Astrocyte (in vitro differentiated cells and primary cell): ENCODE measurements at places on chromosomes 7 and 10.

DNA sequence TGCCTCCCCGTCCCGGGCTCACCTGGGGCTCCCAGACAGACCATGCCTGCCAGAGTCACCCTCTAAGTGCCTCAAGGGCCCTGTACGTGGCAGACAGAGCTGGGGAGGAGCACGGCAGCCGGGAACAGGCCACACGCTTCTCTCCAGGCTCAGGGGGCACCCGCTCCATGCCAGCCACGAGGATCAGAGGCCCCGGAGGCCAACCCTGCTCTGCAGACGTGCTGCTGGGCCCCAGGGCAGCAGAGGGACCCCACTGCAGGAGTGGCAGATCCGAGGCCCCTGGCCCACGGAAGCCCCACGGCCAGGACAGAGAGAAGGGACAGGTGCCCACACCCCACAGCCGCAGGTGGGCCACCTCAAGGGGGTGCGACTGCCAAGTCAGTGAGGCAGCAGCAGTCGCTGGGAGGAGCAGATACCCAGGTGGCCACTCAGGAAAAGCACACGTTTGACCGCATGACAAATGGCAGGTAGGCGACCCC, 58.4 kb upstream of the TNRC18 start:
- DNase-seq: no peak

- DNase-seq: no peak
Measured at GRCh38 chr7:85328456-85328998, 141.7 kb upstream of the SEMA3D start.

DNA sequence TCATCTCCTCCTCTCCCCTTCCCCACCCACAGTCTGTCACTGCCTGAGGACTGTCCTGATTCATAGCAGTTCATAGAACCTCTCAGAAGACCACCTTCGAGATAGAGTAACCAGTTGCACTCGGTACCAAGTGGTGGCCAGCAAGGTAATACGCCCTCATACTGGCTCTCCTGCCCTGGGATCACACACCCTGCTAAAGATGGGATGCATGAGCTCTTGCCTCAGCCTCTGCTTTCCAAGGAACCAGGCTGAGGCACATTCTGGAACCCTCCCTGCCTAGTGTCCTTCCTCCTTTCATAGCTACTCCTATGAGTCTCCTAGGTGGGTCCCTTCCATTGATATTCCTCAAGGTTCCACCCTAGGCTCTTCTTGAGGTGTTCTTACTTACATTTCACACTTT, 15.5 kb downstream of the CFAP43 start:
- no peak for DNase-seq

- no peak for DNase-seq
Measured at GRCh38 chr10:77894058-77894457, 32.5 kb downstream of the DLG5 start.

GRCh38 chr7:44346063-44346462, 20.7 kb upstream of the CAMK2B start:
- no peak for DNase-seq

DNA sequence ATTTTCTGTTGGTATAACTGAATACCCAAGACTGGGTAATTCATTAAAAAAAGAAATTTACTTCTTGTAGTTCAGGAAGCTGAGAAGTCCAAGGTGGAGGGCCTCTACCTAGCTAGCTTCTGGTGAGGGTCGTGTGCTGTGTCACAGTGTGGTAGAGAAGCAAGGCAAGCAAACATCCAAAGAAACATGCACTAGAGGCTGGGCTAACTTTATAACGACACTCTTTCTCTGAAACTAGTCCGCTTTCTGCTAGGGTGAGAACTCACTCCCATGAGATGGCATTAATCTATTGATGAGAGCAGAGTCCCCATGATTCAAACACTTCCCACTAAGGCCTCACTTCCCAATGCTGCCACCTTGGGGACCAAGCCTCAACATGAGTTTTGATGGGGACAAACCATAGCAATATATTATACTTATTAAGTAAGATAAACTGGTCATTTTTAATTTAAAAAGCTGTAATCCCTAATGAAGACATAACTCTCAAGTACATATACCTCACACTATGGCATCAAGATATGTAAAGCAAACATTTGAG, 50.8 kb downstream of the PHYHIPL start:
- DNase-seq: no peak

- no peak for DNase-seq
Measured at GRCh38 chr7:64878684-64879083, 24.4 kb upstream of the ZNF273 start.

DNA sequence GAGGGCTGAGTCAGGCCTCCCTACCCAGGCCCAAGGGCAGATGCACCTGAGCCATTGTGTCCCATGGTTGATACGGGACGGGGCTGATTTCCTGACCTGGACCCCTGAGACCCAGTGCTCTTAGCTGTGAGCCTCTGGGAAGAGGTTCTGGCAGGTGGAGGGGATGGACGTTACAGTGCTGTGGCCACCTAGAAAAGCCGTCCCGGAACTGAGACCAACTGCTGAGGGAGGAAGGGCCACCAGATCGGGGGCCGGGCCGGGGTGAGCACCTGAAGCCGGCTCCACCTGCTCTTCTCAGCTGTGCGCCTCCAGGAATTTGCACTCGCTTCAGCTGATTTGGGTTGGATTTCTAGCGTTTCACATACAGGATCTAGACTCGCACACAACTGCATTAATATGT, 35.4 kb downstream of the CHST12 start:
- no peak for DNase-seq

- DNase-seq: no peak
Measured at GRCh38 chr7:915291-916218, 38.9 kb downstream of the ADAP1 start.

DNA sequence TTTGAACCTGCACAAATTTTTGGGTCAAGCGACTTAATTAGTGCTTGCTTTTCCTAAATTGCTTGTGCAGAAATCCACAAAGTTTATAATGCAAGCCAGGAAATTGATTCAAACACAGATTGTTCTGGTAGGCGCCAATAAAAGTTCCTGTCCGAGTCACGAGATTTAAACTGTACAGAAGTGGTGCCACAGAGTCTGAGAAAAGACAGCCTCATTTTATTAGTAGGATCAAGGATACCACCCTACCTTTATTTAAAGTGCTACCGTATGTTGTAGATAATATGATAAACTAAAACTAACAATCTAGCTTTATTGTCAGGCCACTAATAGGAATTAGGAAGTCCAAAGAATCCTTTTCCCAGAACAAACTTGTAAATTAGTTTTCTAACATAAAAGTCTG, 696.7 kb downstream of the TNS3 start:
- no peak for DNase-seq

GRCh38 chr7:42698600-42699374, 213.1 kb downstream of the C7orf25 start:
- no peak for DNase-seq

- no peak for DNase-seq
Measured at GRCh38 chr7:26964156-26964808, 99.9 kb upstream of the SKAP2 start.

DNA sequence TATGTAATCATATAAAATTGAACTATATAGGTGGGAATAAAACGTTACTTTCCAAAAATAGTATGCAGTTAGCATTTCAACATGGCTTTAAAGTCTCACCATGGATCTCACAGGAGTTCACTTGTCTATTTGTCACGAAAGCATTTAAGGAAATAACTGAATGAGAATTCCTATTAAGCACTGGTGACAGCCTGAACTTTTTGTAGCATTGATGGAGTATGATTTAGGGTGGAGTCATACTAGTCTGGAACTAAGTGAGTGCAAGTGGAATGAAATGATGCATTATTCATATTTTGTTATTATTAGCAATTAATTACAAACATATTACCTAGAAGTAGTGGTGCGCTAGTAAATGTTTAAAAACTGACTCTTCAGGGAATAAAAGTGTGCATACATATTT, 26.0 kb upstream of the HIBADH start:
- DNase-seq: no peak

GRCh38 chr10:103983367-103983911, 16.5 kb downstream of the SLK start:
- no peak for DNase-seq

DNA sequence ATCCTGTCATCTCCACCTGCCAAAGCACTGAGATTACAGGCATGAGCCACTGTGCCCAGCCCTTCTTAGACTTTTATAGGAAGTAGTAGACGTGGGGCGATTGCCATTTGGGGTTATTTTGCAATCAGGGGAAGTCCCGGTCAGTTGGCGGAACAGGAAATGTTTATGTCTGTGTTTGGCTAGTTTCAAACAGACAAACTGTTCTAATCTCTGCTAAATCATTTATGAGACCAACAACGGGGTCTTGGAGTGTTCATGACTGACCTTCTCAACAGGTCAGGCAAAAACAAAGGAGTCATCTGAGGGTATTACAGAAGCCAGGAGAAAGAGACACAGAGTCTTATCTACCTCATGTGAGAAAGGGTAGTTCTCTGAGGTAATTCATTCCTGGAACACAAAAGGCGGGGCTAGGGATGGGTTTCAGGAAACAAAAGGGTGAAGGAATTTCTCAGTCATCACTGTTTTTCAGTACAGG, 6.6 kb upstream of the TPK1 start:
- DNase-seq: no peak

DNA sequence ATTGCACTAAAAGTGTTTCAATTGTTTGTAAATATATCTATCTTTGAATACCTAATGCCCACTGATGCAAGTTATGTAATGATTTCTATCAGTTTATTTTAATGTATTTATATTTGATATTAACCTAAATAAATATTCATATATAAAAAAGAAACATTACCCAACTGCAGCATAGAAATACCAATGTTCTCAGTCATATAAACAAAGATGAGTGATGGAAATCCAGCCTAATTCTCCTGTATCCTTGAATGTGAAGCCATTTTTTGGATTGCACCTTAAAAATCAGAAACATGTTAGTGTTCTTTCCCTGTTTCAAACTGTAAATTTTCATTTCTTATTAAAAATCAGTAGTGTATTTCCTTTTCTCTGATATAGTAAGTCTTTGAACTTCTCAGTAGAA, 305.8 kb upstream of the GNAI1 start:
- DNase-seq: no peak

DNA sequence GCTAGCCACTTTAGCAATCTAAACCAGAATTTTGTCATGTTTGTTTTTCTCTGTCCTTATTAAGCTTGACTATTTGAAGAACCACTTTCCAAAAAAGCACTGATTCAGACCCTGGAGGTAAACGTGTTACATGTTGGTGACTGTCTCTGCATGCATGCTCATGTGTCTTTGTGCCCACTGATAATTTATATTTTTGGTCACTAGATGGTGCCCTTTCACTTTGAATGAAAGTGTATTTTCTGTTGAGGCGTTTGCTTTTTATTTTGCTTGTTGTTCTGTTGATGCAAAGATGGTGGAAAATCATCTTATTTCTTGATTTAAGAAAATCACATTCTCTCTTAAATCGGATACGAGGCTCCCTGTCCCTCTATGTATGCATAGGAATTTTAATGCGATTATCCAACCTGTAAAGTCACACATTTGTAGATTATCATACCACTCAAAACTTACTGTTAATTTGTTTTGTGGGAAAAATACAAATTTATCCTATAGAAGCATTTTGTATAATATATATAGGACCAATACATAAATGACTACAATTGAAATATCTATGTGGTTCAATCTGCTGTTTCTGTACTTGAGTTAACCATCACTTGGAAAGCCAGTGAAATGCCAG, 269.3 kb downstream of the BICC1 start:
- DNase-seq: no peak

DNA sequence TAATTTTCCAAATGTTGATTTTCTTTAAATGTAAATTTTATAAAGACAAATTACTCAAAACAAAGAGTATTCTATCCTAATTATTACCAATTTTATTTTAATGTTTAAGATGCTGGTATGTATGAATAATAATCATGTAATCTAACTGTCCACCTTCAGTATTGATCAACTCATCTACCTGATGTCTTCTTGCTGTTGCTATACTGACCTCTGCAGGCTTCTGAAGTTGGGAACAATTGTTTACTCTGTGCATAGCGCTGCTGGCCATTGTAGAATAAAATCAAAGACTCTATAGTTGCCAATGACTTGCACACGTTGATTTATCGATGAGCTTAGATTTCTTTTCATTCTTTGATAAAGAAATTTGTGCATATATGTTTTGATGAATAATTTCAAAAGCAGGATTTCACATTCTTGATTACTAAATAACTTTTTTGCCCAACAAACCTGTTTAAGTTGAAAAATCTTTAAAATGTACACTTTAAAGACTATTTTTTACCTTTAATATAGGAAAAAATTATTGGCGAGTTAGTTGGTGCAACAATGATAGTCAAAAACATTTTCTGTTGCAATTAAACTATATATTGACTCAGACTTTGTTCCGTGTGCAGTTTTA, 282.3 kb downstream of the TFEC start:
- no peak for DNase-seq

DNA sequence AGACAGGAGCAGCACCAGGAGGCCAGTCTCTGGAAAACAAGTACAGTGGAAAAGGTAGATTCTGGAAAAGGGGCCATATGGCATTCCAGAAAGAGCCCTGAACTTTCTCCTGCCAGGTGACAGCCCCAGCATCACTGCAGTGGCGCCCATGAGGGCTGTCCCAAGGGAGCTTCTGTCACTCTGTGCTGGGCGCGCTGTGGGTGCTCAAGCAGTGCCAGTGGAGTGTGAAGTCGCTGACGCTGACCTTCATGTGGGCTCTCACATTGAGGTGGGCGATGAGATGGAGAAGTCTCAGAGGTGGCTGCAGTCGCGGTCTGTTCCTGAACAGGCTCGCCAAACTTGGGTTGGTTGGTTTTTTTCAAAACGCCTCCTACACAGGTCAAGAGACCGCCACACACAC, 38.2 kb downstream of the FKBP6 start:
- no peak for DNase-seq

GRCh38 chr7:87530126-87530525, 54.6 kb upstream of the ABCB4 start:
- DNase-seq: no peak

- DNase-seq: no peak
Measured at GRCh38 chr10:114046087-114046458, 2.4 kb downstream of the ADRB1 start.

DNA sequence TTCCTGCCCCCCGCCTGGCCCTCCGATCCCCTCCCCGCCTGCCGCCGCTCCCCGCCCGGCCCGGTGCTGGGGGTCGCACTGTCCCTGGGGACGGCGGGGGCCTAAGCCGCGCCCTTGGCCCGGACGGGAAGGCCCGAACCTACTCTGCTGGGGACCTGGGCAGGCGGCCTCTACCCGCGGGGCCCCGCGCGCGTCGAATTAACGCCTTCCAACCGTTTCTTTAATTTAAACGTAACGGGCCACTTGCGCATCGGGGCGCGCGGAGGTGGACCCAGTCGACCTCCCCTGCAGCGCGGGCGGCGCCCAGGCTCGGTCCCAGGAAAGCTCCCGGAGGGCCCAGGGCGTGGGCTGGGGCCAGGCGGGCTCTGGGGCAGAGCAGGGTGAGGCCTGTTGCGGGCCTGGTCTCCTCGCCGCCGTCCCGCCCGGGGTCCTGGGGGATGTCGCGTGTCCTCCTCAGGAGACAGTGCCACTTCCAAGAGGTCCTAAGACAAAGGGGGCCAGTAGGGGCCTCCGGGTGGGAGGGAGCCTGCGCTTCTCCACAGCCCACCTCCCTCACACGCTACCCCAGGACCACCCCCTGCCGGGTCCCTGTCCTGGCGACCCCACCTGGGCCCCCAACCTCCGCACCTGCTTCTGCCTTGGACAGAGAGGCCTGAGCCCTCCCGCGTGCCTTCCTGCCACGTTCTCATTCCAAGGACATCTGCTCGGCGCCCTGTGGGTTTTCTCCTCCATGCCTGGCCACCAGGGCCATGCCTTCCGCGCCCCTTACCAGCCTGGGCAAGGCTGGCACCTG, 658 bp upstream of the PTPRN2 start:
- DNase-seq: no peak
